Right lung (tissue), 10 donors: ENCODE measurements at places on chromosomes 7 and 10. TPM values are rescaled to one million over a fixed set of nuclear protein-coding genes. Genes with fewer than 3 reads are reported as not detected.

The HOXA6 gene
- polyA plus RNA-seq: 13.9 TPM

The CUBN gene
- polyA plus RNA-seq: 2.1 TPM

The IL15RA gene
- polyA plus RNA-seq: 5.9 TPM

The ECHDC3 gene
- polyA plus RNA-seq: 14.9 TPM

The FRAT2 gene
- polyA plus RNA-seq: 9.5 TPM

The ZNF775 gene
- 12.4 TPM for polyA plus RNA-seq

The GPR141 gene
- polyA plus RNA-seq: 1.1 TPM

The ACSM6 gene
- 0.24 TPM for polyA plus RNA-seq

The GJD4 gene
- polyA plus RNA-seq: 0.40 TPM

The BAIAP2L1 gene
- 21.6 TPM for polyA plus RNA-seq

The ALOX5 gene
- 1.6 TPM for polyA plus RNA-seq

The MYH16 gene
- 0.17 TPM for polyA plus RNA-seq

The BUB3 gene
- 117 TPM for polyA plus RNA-seq

The PRDX3 gene
- polyA plus RNA-seq: 206 TPM

The ENKUR gene
- 7.7 TPM for polyA plus RNA-seq

The ELFN1 gene
- 2.8 TPM for polyA plus RNA-seq

The MALSU1 gene
- 58.0 TPM for polyA plus RNA-seq

The ANXA11 gene
- 102 TPM for polyA plus RNA-seq

The EGFR gene
- 55.7 TPM for polyA plus RNA-seq

The NUTM2D gene
- 7.6 TPM for polyA plus RNA-seq

The ACTR3C gene
- 4.2 TPM for polyA plus RNA-seq

The PPP1R3C gene
- polyA plus RNA-seq: 201 TPM

The BAMBI gene
- polyA plus RNA-seq: 137 TPM

The NODAL gene
- 0.67 TPM for polyA plus RNA-seq

The TMEM184A gene
- polyA plus RNA-seq: 1.0 TPM

The MUC3A gene
- 0.37 TPM for polyA plus RNA-seq

The CYP2E1 gene
- 1.6 TPM for polyA plus RNA-seq

The FOXI2 gene
- 0.04 TPM for polyA plus RNA-seq

The GOLGA7B gene
- polyA plus RNA-seq: 0.37 TPM

The DGKI gene
- polyA plus RNA-seq: 0.61 TPM
